ENCODE measurements at places on chromosomes 16 and 17. TPM values are rescaled to one million over a fixed set of nuclear protein-coding genes. Genes with fewer than 3 reads are reported as not detected.

The TP53TG3B gene
- not detected for polyA plus RNA-seq

The ALOX15 gene
- not detected for polyA plus RNA-seq

The GUCY2D gene
- polyA plus RNA-seq, result not detected

The NOG gene
- not detected for polyA plus RNA-seq

The DNAH9 gene
- polyA plus RNA-seq, result not detected

The SMTNL2 gene
- 1.1 TPM for polyA plus RNA-seq

The HBA2 gene
- polyA plus RNA-seq, result not detected

The SBK1 gene
- polyA plus RNA-seq, result 0.26 TPM

The GALR2 gene
- polyA plus RNA-seq, result 0.48 TPM

The NLRP1 gene
- polyA plus RNA-seq, result 3.7 TPM

The GDPD1 gene
- polyA plus RNA-seq, result 6.1 TPM

The FOXJ1 gene
- polyA plus RNA-seq, result 1.2 TPM

The ABCA6 gene
- polyA plus RNA-seq, result 0.05 TPM

The TBC1D3D gene
- polyA plus RNA-seq, result 1.3 TPM

The C16orf95 gene
- polyA plus RNA-seq, result 2.0 TPM

Data from HepG2 (cell line).